ENCODE measurements at places on chromosomes 13 and 19.

DNA sequence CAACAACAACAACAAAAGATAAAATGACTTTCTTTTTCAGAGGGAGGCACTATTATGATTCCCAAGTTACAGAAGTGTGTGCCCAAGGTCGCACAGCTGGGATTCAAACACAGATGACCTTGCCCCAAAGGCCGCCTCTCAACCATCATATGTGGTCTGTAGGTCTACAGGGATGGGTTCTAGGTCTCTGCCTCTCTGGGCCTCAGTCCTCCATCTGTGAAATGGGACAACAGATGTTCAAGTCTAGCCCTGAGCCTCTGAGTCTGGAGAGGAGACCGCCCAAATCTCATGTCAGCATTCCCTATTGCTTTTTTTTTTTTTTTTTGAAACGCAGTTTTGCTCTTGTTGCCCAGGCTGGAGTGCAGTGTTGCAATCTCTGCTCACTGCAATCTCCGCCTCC lies 4.9 kb downstream of the NPAS1 start:
- no peak for DNase-seq

DNA sequence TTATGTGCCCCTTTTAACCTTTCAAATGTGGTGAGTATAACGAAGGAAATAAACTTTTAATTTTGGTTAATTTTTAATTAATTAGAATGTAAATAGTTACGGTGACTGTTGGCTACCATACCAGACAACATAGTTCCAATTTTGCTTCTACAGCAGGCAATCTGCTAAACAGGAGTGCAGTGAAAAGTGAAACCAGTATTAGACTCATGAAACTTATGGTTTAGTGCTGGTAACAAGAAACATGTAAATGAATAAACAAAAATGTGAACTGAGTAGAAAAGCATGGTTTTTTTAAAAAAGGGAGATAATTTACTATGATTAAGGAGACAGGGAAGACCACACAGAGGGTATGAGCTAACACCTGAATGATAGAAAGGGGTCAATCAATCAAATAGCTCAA lies 478.4 kb downstream of the PCDH9 start:
- DNase-seq = no peak

- no peak for DNase-seq
Measured at GRCh38 chr13:21522847-21523246, 63.7 kb upstream of the ZDHHC20 start.

DNA sequence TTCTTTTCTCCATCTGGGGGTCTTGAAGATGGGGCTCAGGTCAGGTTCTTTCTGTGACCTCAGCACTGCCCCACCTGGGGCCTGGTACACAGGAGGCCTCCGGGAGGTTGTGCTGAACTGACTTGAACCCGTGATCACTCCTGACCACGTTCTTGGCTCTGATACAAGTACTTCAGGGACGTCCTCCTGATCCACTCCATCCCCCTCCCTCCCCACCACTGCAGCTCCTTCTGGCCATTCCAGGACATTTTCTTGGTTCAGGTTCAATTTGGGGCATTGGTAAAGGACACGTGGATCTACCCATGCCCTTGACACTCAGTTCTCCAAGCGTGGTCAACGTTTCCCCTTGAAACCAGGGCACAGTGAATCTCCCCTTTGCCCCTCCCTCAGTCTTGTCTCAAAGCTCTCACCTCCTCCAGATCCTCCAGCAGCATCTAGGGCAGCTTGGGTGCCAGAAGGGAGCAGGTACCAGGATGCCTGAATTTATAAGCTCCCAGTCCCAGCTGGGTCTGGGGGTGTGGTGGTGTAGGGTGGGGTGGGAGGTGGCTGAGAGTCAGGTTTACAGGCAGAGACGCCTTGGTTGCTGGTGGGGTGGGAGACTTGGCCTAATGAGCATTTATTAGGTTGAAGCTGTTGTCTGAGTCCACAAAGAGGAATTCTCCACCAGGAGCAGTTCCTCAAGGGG lies at the start of gene KLK15:
KLK15 (minus strand) TSS at position 458 of the 685 bp plus-strand sequence. CDS start 2,082 bp downstream, outside the sequence.
- no peak for DNase-seq

GRCh38 chr13:35489050-35489449 lies 12.6 kb upstream of the MAB21L1 start:
- no peak for DNase-seq

DNA sequence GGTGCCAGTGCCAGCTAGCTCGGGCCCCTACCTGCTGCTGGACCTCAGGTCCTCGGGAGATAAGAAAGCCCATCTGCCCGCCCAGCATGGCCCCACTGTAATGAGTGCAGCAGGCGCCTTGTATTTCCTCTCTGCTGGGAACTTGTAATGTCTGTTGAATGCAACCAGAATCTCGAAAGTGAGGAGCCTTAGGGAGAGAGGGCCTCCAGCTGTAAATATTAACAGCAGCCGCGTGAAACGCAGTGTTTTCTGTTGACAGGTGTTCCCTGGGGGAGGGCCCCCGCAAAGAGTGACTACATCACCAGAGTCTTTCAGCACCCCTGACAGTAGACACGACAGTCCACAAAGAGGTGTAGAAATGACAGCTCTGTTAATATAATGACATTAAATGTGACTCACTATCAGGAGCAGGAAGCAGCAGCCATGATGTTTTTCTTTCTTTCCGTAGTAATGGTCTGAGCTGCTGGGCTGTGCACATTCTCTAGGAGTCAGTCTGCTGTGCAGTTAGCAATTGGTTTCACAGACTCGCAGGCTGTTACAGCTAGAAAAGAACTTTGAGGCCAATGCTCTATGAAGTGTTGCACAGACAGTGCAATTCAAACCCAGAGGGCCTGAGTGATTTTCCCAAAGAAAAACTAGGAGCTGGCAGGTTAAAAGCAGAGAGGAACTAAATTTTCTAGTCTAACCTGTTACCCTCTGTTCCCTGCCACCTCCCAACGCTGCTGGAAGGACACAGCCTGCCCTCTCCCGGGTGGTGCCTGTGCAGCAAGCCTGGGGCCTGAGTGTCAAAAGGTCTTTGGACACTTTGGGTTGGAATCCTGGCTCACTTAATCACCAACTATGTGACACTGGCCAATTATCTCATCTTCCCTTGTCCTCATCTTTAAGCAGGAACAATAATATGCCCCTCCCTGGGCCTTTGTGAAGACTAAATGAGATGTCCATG lies 58.6 kb upstream of the WASF3 start:
- no peak for DNase-seq

DNA sequence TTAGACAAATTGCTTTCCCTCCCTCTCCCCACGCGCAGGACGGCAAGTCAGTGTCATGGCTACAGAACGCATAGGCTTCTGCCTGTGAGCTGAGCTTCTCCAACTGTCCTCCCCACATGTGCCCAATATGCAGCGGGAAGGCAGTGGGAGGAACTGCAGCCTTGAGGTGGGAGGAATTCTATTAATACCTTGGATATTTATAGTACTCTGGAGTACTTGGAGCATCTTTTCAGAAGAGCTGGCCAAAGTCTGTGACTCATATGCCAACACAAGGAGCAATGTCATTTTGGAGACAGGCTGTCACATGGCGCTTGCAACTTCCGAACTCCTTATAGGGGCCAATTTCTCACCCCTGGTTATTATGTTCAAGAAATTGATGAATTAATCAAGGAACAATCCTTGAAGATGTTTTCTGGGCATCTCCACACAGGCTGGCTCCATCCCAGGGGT lies 245.0 kb upstream of the SERP2 start:
- no peak for DNase-seq

- peak; percentile 44 for DNase-seq
Measured at GRCh38 chr13:23510979-23511735, 59.1 kb upstream of the TNFRSF19 start.

GRCh38 chr19:45478454-45479238 lies 10.8 kb downstream of the FOSB start:
- peak; percentile 96 for DNase-seq

GRCh38 chr13:99403458-99403971 lies 96.3 kb upstream of the GPR183 start:
- DNase-seq = no peak

DNA sequence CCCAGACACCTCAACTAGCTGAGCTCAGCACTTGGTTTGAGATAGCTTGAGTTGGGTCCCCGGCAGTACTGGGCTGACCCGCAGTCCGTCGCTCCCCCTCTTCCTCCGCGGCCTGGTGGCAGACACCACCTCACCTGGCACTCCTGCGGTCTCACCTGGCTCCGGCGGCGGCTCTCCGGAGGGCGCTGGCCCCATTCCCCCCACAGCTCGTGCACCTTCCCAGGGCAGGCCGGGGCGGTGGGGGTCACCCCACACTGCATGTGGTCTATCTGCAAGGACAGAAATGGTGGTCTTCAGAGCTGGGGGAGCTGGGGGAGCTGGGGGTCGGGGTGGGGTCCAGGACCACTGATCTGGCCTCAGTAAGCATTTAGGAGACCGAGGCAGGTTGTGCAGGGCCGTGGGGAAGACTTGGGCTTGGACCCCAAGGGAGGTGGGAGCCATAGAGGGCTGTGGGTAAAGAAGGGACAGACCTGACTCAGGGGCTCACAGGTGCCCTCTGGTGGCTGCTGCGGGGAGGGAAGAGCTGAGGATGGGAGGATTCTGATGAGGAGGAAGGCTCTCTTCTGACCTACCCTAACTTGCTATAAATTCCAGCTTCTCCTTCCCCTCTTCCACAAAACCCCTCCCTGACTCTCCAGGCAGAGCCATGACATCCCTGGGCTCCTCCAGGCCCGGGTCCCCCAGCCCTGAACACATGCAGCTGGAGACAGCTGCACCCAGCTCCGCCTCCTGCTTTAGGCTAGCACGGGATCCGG lies 6.7 kb upstream of the PLIN4 start:
- DNase-seq = peak; percentile 78

DNA sequence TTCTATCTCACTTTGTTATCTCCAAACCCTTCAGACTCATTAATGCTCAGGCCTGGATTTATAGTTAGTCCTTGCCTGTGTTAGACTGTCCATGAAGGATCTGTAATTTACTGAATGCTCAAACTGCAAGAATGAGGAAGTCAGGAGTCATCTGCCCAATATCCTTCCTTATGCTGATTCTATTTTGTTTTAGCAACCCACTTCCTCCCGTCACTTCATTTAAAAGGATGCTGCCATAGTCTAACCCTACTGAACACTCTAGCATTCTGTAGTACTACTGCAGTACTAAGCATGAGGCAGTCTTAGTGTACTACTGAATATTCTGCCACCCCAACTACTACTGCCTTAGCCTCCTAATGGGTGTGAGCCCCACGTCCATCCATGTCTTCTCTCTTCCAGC lies 1.5 kb downstream of the FCAR start:
- no peak for DNase-seq

DNA sequence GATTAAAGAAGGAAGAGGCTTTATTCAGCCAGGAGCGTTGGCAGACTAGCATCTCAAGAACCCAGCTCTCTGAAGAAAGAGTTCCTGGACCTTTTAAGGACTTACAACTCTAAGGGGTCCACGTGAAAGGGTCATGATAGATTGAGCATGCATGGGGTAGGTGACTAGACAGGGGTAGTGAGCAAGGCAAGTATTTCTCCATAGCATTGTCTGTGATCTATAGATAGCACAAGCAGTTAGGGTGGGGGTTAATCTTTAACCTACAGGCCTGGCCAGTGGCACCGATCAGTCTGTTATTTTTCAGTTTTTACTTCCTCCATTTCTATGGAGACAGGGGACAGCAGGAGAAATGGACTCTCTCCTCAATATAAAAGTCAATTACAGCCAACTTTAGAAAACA lies 983.7 kb downstream of the SLITRK1 start:
- no peak for DNase-seq

GRCh38 chr19:41595258-41595889 lies 19.4 kb downstream of the CEACAM21 start:
- DNase-seq = peak; percentile 88

- no peak for DNase-seq
Measured at GRCh38 chr19:30374865-30375552, 2.8 kb downstream of the ZNF536 start.

GRCh38 chr13:52739468-52740071 lies at the start of gene CNMD:
Gene CNMD (minus strand): TSS chr13:52739820. CDS start chr13:52739701, 119 bp downstream.
- DNase-seq = no peak

- DNase-seq = no peak
Measured at GRCh38 chr13:79534596-79534995, 53.6 kb downstream of the NDFIP2 start.

GRCh38 chr13:24066405-24067295 lies 93.9 kb upstream of the SPATA13 start:
- no peak for DNase-seq

DNA sequence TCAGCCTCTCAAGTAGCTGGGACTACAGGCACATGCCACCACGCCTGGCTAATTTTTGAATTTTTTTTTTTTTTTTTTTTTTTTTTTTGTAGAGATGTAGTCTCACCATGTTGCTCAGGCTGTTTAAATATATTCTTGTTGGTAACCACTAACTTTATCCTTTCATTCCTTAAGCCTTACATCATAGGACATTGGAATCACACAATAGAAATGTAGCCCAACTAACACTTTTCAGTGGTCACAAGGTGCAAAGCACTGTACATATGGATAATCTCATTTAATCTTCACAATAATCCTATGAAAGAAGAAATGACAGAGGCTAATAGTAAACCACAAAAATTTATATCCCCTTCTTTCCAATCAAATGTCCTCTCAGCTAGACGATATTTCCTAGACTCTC lies 417.8 kb upstream of the DACH1 start:
- DNase-seq = no peak

- DNase-seq = no peak
Measured at GRCh38 chr13:78194904-78195639, 276.4 kb upstream of the EDNRB start.

DNA sequence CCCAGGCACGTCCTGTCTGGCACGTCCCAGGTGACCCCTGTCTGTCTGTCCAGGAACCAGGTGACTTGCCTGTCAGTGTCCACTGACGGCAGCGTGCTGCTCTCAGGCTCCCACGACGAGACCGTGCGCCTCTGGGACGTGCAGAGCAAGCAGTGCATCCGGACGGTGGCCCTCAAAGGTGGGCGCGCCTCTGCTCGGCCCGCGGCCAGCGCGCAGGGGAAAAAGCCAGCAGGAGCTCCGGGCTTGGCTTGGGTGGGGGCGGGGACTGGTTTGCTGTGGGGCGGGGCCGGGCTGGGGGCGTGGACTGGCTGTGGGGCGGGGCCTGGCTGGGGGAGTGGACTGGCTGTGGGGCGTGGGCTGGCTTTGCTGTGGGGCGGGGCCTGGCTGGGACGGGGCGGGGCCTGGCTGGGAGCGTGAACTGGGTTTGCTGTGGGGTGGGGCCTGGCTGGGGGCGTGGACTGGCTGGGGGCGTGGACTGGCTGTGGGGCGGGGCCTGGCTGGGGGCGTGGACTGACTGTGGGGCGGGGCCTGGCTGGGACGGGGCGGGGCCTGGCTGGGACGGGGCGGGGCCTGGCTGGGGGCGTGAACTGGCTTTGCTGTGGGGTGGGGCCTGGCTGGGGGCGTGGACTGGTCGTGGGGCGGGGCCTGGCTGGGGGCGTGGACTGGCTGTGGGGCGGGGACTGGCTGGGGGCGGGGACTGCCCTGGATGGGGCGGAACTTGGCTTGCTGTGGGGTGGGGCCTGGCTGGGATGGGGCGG lies 7.2 kb downstream of the WDR18 start:
- DNase-seq = peak; percentile 56

GRCh38 chr13:102203718-102204117 lies 198.1 kb downstream of the FGF14 start:
- DNase-seq = no peak

GRCh38 chr13:98765996-98766519 lies 13.6 kb upstream of the SLC15A1 start:
- DNase-seq = no peak

DNA sequence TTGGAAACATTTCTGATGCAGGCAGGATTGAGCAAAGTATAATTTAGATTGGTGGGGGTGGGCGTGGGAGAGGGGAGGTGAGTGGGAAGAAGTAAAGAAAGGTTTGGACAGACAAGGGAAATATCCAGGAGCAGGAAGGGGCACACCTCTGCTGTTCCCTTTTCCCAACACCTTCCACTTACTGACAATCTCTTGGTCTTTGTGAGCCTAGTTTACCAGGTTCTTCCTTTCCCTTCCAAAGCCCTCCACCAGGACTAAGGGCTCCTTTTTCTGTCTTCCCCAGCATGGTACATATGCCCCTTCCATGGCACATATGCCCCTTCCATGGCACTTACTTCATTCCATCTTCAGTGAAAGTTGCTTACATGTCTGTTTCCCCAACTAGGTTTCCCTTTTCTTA lies 6.2 kb upstream of the THSD1 start:
- no peak for DNase-seq
